ENCODE measurements at places on chromosomes 6 and 20. TPM values are rescaled to one million over a fixed set of nuclear protein-coding genes. Genes with fewer than 3 reads are reported as not detected.
A peak's percentile ranks its signal among the peaks of the same experiment; 100 is the strongest.

DNA sequence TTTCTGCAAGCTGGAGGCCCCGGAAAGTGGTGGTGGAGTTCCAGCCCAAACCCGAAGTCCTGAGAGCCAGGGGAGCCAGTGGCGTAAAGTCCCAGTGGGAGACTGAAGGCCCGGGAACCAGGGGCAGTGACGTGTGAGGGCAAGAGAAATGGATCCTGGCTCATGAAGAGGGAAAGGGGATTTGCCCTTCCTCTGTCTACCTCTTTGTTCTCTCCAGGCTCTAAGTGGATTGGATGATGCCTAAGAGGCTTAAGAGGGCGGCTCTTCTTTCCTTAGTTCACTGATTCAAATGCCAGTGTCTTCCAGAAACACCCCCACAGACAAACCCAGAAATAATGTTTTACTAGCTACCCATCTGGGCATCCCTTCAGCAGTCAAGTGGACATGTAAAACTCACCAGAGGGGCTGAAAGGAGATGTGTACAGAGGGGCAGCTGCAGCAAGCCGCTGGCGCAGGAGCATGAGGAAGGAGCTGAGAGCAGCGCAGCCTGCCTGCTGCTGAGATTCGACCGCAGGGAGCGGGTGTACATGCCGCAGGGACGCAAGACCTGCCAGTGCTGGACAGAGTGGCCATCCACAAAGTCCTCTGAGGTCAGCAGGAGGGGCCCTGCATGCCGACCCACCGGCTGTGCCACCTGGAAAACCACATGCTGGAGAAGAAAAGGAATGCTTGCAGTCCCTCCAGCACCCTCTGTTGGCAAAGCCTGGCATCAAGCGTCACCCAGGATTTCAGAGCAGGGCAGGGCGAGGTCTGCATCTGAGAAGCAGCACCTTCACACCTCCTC, 29.5 kb downstream of the CDYL start:
- DNase-seq: peak; percentile 58

GRCh38 chr6:99129835-99130234, 182.1 kb upstream of the FBXL4 start:
- no peak for DNase-seq

DNA sequence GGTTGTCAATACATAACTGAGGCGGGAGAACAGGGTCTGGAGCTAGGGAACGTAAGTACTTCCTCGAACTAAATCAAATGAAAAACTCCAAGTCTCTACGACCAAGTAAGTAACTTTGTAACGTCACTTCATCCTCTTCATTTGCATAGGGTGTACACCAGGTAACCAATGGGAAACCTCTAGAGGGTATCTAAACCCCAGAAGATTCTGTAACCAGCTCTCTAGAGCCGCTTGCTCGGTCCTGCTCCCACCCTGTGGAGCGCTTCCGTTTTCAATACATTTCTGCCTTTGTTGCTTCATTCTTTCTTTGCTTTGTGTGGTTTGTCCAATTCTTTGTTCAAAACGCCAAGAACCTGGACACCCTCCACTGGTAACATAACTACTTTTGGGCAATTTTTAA, 133.5 kb upstream of the TMEM170B start:
- no peak for DNase-seq

DNA sequence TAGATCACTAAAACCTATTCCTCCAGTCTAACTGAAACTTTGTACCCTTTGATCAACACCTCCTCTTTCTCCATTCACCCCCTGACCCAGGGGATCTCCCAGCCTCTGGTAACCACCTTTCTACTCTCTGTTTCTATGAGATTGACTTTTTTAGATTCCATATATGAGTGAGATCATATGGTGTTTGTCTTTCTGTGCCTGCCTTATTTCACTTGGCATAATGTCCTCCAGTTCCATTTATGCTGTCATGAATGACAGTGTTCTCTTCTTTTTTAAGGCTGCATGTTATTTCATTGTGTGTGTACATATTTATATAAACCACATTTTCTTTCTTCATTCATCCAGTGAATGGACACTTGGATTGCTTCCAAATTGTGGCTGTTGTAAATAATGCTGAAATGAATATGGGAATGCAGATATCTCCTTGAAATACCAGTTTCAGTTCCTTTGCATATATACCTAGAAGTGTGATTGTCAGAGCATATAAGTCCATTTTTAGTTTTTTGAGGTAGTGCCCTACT, 57.7 kb downstream of the DHX35 start:
- DNase-seq: no peak

DNA sequence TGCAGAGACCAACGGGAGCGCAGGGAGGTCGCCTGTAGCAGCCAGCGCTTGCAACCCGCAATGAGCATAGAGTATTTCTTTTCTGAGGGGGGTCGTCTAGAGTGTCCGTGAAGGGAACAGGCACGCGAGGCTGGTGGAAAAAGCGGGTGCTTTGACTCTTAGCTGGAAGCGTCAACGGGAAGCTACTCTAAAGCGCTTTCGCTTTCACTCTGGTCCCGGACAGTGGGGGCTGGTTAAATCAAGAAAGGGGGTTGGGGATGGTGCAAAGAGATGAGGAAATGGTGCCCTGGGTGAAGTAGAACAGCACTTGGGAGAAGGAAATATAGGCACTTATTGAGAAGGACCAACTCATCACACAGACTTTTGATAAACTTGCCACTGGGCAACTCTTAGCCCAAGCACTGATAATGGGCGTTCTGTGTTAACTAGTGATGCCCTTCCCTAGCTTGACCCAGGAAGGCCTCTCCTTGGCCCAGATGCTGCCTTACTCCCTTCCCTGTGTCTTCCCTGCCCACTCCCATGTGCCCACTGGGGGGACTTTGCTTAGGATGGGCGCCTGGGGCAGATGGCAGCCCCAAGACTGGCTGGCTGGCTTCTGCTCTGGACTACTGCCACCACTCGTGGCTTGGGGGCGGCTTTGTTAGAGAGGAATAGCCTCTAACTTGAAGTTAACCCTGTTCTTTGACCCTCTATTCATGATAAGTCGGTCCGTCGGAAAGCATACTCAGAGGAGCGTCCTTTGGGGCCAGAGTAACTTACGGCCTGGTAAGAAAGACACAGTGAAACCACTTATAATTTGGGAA, 585 bp downstream of the PSMB9 start:
- no peak for DNase-seq

- DNase-seq: peak; percentile 5
Observed at GRCh38 chr6:12363651-12364381, 73.7 kb downstream of the EDN1 start.

GRCh38 chr20:32975698-32976674, 28.2 kb downstream of the SUN5 start:
- no peak for DNase-seq

DNA sequence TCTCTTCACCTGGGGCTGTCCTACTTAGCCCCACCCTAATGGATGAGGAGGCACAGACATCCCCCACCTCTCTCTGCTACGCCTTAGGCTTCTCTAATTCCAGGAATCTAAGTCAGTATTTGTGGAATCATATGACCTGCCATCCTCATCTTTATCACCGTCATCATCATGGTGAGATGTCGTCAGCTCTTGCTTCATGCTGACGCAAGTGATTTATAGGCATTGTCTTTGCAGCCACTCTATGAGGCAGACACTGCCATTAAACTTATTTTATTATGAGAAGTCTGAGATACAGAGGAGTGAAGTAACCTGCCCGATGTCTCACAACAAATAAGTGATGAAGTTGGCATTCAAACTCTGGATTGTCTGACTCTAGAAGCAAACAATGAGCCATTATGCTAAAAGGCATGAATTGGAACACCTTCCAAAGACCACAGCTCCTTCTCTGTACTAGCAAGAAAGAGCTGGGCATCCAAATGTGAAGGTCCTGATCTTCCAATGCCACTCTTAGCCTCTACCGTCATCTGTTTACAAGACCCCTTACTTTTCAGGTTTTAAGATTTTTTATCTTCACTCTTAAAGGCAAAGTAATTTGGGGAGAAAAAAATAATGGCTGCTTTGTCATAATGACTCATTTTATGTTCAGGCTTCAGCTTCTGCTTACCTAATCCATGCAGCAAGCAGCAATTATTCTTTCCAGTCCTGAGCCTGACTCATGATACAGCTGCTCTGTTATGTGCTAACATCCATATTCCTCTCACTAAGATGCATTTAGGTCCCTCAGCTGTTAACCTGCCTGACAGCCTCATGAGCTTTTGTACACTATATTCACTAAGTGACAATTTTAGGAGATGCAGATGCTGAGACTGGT, 113.7 kb upstream of the BCLAF1 start:
- no peak for DNase-seq

- no peak for DNase-seq
Observed at GRCh38 chr6:155443168-155443567, 12.5 kb downstream of the NOX3 start.

GRCh38 chr6:76633259-76633658, 560.8 kb upstream of the IMPG1 start:
- no peak for DNase-seq

Gene PACSIN1
- total RNA-seq: not detected

DNA sequence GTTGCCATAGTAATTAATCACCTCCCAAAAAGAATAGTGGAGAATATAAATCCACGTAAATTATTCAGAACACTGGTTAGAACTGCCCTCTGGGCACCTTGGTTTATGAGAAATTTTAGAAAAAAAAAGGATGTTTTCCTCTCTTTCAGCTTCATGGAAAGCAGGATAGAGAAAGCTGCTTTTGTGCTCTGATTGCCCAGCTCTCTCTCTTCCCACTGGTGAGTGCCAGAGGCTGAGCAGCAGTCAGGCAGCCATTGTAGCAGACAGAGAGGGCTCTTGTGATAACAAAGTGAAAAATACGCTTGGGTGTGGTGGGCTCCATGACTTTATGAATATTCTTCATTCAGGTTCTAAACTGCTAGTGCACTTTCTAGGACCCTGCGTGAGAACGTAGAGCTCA, 26.4 kb downstream of the SLC35F1 start:
- no peak for DNase-seq

- DNase-seq: no peak
Observed at GRCh38 chr6:84582997-84583396, 181.4 kb downstream of the TBX18 start.

- DNase-seq: peak; percentile 30
Observed at GRCh38 chr6:42450477-42451332, 1.0 kb downstream of the TRERF1 start.

- no peak for DNase-seq
Observed at GRCh38 chr6:42106112-42107023, 36.1 kb downstream of the C6orf132 start.
